Stimulated activated CD4-positive, alpha-beta T cell treated with anti-CD3 and anti-CD28 coated beads, Interleukin-4, amount 100 ng/mL, for 4 hours (primary cell): ENCODE measurements at places on chromosomes 6 and 20.

DNA sequence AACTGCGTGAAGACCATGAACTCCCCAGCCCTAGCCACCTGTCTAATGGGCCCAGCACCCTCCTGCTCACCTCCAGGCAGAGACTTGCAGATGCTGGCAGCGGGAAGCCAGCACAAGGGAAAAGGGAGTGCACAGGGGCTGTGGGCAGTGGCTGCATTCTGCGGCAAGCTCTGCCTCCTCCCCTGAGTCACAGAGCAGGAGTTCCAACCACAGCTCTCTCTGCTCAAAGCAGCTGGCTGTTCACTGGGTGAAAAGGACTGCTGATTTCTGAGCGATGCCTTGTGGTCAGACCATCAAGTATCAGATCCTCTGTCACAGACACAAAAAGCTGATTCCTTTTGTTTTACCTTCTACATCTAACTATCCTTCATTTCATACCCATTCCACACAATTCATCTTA is 10.5 kb downstream of the NKX2-2 start:
- no peak for DNase-seq

- DNase-seq, result no peak
Observed at GRCh38 chr20:24588047-24588635, 118.7 kb downstream of the SYNDIG1 start.

DNA sequence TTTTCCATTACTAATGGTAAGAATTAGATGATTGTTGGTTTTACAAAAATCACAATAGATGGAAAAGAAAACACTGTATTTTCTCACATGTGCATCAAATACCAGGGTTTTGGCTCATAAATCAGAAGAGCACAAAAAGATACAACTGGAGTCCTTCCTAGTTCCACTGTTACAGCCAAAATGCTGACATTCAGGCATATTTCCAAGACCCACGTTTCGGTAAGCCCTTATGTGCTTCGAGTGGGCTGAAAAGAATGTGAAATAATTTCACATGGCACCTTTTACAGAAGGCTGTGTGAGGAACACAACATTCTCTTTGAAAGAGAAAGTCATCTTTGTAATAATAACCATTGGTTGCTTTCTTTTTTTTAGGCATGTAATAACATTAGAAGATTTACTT is 326.7 kb upstream of the FLRT3 start:
- DNase-seq, result no peak

- DNase-seq, result no peak
Observed at GRCh38 chr6:134435814-134436280, 117.9 kb upstream of the SGK1 start.

DNA sequence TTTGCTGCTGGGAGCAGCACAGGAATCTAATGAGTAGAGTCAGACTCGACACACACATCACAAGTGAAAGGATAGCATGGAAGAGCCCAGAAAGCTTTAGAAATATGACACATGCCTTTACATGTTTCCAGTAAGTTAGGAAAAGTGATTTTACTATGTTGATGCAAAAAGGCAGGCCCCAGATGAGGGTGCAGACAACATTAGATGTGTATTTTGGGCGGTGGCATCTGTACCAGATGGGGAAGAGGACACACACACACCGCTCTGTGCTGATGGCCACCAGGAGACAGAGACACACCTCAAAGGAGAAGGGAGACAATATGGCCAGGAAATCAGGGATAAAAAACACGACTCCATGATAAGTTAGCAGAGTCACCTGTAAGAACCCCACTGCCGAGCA is 625 bp downstream of the MAS1L start:
- no peak for DNase-seq

DNA sequence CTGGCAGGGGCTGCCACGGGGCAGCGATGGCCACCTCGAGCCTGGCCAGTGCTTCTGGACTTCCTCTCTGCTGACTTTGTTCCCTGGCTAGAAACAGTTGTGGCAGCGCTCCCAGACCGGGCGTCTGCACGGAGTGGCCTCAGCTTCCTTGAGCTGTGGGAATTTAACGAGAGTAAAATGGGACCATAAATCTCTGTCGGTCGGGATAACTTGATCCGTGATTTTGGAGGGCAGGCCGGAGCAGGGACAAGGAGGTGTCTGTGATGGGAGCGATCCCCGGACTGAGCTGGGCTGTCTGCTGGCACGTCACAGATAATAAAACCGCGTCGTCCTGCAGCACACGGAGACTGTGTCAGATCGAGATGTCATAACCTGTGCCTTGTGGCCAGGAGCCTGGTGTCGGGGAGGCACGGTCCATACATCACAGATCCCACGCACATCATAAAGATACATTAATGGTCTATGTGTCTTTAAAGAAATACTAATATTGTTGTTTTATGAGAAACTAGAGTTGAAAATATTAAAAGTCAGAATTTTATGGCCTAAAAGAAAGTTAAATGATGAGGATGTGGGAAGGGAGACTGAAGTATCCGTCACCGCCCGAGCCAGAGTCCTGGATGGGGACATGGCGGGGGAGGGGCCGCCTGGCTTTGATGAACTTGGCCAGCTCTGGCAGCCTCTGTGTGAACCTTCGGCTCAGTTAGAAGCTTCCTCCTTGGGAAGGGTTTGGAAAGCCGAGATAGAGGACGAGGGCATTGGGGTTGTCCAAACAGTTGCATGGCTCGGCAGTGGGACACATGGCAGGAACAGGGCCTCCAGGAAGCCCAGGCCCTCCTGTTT is 6.5 kb upstream of the RBBP8NL start:
- no peak for DNase-seq
